Neural progenitor cell (in vitro differentiated cells): ENCODE measurements at places on chromosomes 4 and X.

GRCh38 chrX:41322821-41323603 is 10.9 kb upstream of the DDX3X start:
- no peak for DNase-seq

- DNase-seq = no peak
Observed at GRCh38 chr4:74544655-74545361, 99.9 kb downstream of the AREG start.

DNA sequence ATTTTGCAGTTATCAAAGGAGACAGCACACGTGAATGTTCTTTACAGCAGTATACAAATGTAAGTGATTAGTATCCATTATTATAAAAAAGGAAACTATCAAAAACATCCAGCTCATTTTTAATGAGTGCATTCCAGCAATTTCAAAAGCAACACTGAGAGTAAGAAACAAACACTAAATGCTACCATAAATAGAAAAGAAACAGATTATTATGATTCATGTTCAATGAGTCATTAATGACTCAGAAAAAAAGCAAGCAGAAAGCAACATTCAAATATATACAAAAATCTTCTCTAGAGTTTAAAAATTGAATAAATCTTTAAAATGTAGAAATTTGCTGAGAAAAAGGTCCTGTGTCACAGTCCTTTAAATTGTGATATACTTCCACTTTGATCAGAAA is 346.5 kb upstream of the FMR1 start:
- no peak for DNase-seq

DNA sequence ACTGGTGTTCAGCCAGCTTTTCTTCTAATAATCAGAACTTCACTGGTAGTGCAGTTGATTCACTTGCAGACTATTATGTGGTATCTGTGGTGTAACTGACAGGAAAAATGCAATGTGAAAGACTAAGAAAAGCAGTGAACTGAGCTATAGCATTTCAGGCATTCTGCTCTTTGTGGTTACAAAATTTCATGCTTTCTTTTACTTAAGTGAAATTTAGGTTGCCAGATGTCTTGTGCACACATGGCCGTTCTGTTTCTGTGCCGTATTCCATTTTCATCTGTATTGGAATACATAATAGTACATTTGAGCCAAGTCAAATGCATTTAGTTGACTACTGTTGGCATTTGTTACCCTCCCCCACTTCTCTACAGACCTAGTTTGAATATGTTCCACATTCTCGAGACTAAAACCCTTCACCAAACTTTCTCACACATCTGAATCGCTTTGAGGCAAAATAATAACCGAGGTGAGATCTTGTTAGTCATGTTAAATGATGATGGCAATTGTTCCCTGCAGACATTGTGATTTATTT is 8.2 kb downstream of the RTL3 start:
- no peak for DNase-seq

DNA sequence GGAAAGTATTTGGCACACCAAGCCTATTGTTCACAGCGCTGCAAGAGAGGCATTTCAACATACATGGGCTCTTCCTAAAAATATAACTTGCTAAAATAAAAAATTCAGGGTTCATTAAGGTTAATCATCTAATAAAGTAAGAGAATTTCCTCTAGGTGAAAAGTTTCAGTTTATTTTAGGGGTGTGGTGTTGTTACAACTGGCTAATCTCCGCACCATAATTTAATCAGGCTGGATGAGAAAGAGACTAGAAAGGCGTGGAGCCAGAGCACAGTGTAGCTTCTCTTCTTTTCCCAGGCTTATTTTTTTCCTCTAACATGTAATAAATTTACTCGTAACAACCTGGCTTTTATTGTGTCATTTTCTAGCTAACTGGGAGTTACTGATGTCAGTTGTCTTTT is 47.9 kb downstream of the FHL1 start:
- DNase-seq = no peak

- DNase-seq = no peak
Observed at GRCh38 chr4:99891351-99891750, 2.9 kb downstream of the LAMTOR3 start.

GRCh38 chr4:63528256-63528991 is 880.8 kb downstream of the TECRL start:
- DNase-seq = no peak

DNA sequence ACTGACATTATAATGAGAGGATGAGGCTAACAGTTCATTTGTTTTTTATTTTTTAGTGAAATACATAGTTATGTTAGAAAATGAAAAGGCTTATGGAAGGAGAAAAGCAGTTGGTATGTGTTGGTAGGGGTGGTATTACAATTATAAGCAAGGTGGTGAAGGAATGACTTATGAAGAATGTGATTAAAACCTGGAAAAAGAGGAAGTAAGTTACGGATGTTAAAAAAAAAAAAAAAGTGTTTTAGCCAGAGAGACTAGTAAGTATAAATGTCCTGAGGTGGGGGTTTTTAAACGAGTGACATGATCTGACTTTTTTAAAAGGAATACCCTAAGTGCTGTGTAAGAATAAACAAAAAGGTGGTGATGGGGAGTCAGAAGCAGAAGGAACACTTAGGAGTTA is 206.8 kb downstream of the IL15 start:
- DNase-seq = no peak

GRCh38 chrX:23811108-23811651 is 28.2 kb downstream of the SAT1 start:
- DNase-seq = no peak

DNA sequence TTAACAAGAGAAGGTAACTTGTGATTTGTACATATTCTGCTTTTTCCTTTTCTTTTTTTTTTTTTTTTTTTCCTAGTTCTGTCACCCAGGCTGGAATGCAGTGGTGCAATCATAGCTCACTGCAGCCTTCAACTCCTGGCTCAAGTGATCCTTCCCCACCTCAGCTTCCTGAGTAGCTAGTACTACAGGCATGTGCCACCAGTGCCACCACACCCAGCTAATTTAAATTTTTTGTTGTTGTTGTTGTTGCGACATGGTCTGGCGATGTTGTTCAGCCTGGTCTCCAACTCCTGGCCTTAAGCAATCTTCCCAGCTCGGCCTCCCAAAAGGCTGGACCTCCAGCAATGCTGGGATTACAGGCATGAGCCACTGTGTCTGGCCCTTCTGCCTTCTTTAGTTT is 1.5 kb upstream of the TACR3 start:
- DNase-seq = no peak

GRCh38 chrX:920234-920799 is 289.7 kb downstream of the SHOX start:
- no peak for DNase-seq

DNA sequence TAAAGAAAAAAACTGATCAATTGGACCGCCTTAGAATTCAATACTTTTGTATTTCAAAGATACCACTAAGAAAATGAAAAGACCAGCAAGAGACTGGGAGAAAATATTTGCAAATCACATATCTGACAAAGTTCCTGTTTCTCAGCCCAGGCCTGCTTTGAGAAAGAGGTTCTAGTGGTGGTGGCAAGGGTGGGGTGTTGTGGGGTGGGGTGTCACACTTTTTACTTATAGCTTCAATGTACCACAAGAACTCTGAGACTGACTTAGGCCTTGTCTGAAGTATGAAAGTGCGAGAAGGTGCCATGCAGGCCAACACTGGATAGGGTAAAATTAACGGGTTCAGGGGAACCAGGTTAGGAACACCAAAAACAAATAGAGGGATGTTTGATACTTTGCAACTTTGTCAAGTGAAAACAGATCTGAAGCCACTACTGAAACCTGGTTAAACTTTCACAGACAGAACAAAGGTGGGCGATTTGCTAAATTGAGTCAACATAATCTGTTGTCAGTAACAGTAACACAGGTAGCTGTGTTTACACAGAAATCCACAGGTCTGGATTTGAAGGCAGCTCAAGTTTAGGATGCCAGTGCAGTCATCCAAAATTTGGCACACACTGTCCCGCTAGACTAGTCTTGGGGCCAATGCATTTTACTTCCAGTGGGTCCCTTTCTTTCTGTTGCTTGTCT is 88.8 kb downstream of the DGKK start:
- no peak for DNase-seq

GRCh38 chr4:153024466-153024865 is 88.3 kb downstream of the FHDC1 start:
- DNase-seq = no peak

GRCh38 chrX:107610667-107611066 is 17.6 kb upstream of the PRPS1 start:
- no peak for DNase-seq

- DNase-seq = no peak
Observed at GRCh38 chr4:106095408-106095807, 200.1 kb downstream of the NPNT start.

- no peak for DNase-seq
Observed at GRCh38 chrX:16028576-16028975, 94.8 kb upstream of the GRPR start.

DNA sequence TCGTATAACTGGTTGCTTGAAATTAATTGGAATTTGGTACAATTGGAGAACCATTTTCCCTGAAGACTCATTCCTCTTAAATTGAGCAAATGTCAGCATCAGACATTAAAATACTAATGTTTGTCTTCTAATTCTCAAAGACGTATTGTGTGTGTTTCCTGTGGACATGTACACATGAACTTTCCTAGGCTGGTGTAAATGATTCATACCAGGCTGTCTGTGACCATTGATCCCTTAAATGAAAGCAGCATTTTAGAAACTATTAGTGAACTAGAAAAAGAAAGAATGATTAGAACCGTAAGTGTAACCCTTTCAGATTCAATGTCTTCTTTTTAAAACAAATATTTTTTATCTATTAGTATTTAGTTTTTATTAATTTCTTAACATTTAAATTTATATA is 332.9 kb downstream of the PPP3CA start:
- DNase-seq = no peak

DNA sequence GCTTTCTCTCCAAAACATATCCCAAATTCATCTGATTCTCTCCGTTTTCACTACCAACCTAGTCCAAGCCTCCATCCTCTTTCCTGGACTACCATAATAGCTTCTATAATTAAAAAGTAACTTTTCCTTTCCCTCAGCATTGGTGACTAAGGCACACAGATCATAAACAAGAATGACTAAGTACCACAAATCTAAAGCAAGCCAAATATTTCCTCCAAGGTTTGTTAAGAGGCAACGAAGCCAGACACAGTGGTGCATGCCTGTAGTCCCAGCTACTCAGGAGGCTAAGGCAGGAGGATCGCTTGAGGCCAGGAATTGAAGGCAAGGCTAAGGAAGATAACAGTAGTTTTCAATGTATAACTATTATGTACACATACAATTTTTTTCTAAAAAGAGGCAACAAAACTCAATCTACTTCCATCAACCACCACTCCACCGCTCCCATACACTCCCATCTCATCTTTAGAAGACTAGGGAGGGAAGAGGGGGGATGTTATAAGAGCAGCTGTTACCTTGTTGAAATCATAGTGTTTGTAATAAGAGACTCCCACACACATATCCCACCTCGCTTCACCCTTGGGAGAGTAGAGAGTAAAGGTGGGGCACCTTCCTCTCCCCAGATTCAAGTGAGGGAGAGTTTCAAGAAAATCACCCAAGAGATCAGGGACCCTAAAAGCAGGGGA is 4.2 kb upstream of the JCHAIN start:
- DNase-seq = no peak

DNA sequence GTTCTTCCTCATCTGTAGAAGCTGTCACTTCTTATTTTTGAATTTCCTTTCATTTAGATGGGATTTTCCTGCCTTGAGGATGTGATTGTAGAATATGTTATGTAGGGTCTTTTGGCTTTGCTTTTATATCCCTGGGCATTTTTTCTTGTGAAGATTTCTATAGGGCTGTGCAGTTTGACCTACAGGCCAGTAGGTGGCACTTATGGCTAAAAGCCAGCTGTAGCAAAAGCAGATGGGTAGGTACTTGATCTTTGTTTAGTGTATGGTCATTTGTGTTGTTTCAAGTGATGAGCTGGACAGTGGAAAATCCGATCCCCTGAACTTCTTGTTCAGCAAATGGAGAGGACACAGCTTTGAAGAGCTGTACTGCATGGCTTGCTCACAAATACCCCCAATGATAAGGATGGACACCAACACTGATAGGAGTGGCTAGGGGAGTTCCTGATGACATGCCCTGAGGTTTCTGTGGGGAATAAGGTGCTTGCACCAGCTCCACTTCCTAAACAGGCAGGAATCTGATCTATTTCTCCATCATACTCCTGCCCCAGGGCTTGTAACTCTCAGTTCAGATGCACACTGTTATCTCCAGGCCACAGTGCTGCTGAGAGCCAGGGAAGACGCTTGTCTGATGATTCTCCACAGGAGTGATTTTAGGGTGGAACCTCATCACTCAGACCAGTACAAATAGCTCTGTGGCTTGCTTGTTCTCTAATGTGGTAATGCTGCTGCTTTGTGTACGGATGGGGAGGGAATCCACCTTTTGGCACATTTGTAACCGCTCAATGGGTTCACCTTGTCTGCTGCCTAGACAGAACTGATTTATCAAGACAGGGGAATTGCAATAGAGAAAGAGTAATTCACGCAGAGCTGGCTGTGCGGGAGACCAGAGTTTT is 417.1 kb upstream of the MAGEB16 start:
- DNase-seq = peak; percentile 36

GRCh38 chr4:1211891-1212545 is 36.9 kb downstream of the CTBP1 start:
- DNase-seq = no peak

DNA sequence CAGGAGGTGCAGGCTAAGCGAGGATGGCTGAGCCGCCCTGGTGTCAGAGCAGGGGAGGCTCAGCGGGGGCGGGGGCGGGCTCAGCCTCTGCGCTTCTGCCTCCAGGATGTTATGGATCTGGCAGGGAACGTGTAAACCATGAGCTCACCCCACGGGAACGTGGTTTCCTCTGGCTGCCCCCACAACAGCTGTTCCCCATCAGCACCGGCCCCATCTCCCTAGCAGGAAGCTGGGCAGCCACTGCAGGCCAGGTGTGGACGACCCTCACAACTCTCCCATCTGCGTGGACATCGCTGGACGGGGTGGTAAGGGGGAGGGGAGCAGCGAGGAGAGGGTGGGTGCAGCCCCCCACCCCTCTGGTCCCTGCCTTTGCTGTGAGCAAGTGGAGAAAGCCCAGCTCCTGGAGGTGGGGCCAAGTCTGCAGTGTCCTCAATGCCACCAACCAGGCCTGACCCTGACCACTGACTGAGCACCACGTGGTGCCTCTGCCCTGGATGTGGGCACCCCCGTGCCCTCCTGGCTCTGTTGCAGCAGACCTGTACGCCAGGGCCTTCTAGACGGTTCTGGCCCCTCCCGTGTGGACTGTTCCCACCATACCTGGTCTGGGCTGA is 28.1 kb upstream of the SPON2 start:
- no peak for DNase-seq

GRCh38 chrX:97132664-97133415 is 249.1 kb downstream of the RPA4 start:
- DNase-seq = no peak

DNA sequence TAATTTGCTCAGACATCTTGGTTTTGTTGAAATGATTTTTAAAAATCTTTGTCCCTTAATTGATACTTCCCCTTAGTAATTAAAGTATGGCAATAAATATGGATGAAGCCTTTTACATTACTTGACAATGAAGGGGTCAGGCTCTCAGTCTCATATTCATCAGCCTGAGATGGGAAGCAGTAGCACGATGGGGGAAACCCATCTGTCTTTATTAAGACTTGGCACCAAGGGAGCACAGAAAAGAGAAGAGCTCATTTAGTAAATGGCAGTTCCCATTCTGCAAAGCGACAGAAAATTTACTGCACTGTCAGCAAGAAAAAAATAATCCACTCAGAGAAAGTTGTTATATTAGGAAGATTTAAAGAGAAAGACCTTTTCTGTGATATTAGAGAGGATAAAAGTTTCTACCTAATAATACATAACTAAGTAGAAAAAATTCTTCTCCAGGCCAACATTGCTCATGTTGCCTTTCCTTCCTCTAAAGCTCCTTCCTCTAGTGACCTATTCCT is 7.9 kb upstream of the SERTM2 start:
- no peak for DNase-seq
